CD4-positive, alpha-beta T cell (primary cell): ENCODE measurements at places on chromosomes 6 and 20.

- no peak for DNase-seq
- peak overlapping the region; percentile 87 for H3K27ac ChIP-seq
- H3K27me3 ChIP-seq: no peaks in the 10 kb centered on the region
- peaks cover 2% of the 10 kb centered on the region for H3K36me3 ChIP-seq
Observed at GRCh38 chr6:11092668-11093375, 812 bp upstream of the SMIM13 start.

DNA sequence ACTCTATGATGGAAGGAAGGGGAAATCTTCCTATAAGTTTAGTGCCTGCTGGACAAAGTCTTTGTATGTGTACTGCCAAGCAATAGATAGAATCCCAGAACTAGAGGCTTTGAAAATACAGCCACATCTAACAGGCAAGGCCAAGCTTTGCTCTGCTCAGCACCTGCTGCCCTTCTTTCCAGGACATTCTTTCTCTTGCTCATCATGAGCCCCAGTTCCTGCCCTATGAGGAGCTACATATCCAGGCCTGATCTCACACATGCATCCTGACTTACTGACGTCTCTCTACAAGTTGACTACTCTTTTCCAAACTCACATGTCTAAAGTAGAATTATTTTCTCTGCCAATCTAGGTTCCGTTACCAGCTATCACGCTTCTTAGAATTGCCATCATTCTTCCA lies 64.5 kb upstream of the ENPP5 start:
- no peaks in the 10 kb centered on the region for H3K4me1 ChIP-seq
- H3K36me3 ChIP-seq: no peaks in the 10 kb centered on the region
- no peaks in the 10 kb centered on the region for H3K27me3 ChIP-seq
- DNase-seq: no peak
- H3K27ac ChIP-seq: no peak overlapping the region

DNA sequence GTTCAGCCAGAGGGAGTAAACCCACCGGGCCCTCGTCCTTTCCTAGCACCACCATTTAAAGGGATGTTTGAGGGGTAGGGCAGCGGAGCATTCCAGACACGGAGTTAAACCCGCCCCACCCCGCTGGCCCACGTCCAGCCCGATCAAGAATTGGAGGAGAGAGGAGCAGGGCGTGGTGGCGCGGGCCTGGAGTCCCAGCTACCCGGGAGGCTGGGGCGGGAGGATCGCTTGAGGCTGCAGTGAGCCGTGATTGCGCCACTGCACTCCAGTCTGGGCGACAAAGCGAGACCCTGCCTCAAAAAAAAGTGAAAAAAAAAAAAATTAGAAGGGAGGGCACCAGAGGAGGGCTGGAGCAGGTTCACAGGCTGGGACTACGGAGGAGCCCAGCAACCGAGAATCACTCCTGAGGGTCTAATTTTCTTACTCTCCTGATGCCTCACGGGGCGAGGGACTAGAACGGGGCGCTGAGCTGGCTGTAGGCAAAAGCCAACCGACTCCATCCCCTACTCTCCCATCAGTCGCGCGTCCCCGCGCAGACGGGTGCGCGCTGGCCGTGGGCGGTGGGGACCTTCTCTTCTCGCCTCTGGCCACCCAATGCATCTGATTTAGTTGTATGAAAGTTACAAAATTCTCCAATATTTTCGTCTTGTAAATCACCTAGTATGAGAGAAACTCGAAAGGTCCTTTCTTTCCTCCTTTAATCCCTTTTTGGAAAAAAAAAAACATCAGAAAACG lies 6.1 kb upstream of the HSPA1B start:
- no peaks in the 10 kb centered on the region for H3K36me3 ChIP-seq
- peaks cover 52% of the 10 kb centered on the region for H3K4me1 ChIP-seq
- peak overlapping the region; percentile 63 for H3K4me3 ChIP-seq
- no peak for DNase-seq
- no peaks in the 10 kb centered on the region for H3K27me3 ChIP-seq
- H3K27ac ChIP-seq: peak overlapping the region; percentile 50

GRCh38 chr20:19815553-19815991 lies 57.5 kb downstream of the RIN2 start:
- no peaks in the 10 kb centered on the region for H3K27me3 ChIP-seq
- no peaks in the 10 kb centered on the region for H3K36me3 ChIP-seq
- H3K27ac ChIP-seq: no peak overlapping the region
- H3K4me3 ChIP-seq: no peak overlapping the region
- no peak for DNase-seq

DNA sequence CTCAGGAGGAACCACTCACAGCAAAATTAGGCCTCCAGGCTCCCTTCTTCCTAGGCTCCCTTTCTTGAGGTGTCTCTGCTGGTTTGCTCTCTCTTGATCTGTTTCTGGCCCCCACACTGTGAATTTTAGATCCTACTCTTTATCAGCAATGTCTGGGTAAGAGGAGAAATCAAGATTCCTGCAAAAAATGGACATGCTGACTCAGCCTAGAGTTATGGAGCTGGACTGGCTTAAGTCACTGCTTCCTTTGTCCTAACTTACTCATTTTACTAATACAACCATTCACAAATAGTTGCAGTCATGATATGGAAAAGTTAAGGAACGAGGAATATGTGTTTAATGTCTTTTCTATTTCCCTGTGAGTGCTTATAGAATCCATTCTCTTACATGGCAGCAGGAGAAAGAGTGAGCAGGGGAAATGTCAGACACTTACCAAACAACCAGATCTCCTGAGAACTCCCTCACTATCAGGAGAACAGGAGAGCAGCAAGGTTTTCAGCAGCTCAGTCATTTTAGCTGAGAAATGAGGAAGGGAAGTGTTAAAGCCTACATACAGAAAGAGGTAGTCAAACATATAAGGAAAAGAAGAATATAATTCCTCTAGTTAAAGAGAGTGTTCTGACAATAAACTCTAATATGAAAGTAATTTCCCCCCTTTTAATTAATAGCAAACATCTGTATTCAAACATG lies 160.8 kb downstream of the PDE7B start:
- H3K36me3 ChIP-seq: no peaks in the 10 kb centered on the region
- H3K4me1 ChIP-seq: no peaks in the 10 kb centered on the region
- no peak overlapping the region for H3K4me3 ChIP-seq
- H3K27ac ChIP-seq: no peak overlapping the region

DNA sequence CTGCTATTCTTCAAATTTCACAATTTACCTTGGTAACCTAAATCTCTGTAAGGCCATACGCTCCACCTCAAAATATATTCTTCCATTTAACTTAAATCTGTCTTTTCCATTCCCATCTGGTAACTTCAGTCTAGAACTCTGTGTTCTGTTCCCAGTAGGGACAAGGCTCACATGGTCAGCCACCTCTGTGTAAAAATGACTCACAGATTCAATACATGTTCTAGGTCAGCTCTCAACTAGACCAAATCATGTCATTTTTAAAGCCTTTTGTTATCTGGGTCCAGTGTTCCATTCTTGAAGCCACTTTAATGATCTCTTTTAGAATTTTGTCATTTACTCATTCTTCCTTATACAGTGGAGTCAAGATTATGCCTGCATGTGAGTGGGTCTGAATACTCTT lies 315.6 kb upstream of the CITED2 start:
- no peak for DNase-seq
- H3K4me1 ChIP-seq: no peaks in the 10 kb centered on the region
- no peaks in the 10 kb centered on the region for H3K27me3 ChIP-seq
- H3K4me3 ChIP-seq: no peak overlapping the region

DNA sequence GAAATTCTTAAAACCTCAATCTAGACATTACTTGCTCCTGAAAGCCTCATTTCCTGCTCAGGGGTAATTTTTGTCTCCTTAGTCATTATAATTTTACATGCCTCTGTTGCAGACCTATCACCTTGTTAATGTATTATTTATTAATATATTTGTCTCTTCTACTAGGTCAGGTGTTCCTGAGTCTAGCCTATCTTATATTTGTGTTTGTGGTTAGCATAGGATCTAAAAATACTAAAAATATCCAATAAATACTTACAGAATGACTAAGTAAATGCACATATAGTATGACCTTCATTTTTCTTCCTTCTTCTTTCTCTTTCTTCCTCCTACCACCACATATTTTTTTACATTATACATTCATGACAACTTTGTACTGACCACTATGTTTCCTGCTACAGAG lies 268.9 kb upstream of the HS3ST5 start:
- no peak for DNase-seq
- no peaks in the 10 kb centered on the region for H3K4me1 ChIP-seq
- no peak overlapping the region for H3K4me3 ChIP-seq
- no peaks in the 10 kb centered on the region for H3K36me3 ChIP-seq
- no peak overlapping the region for H3K27ac ChIP-seq

GRCh38 chr20:45173522-45173921 lies 1.2 kb upstream of the PI3 start:
- H3K27me3 ChIP-seq: peaks cover 4% of the 10 kb centered on the region
- DNase-seq: no peak
- no peak overlapping the region for H3K4me3 ChIP-seq
- H3K36me3 ChIP-seq: no peaks in the 10 kb centered on the region

DNA sequence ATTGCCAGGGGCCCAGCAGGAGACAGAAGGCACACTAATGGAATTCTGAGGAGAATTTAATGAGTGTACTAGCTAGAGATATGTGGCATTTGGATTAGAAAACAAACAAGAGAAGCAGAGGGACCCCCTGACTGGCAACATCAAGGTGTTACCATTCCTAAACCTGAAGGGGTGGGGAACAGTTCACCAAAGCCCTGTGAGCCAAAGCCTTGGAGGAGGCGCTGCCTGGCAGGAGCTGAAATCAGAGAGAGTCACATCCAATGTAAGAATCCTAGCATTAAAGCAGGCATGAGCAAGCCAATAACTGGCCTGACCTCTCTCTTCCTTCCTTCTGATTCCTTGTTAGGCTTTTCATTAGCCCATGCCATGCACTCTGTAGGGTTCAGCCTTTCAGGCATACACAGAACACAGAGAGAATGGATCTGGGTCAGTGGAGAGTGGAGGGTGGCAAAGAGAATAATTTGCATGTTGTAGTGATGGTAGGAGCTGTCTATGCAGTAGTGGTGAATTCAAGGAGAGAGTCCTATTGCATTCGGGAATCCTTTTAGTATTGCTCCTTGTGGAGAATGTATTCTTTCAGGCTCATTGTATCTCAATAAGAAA lies 367.2 kb upstream of the MAN1A1 start:
- H3K4me1 ChIP-seq: no peaks in the 10 kb centered on the region
- no peak overlapping the region for H3K27ac ChIP-seq
- no peaks in the 10 kb centered on the region for H3K27me3 ChIP-seq
- no peak for DNase-seq

DNA sequence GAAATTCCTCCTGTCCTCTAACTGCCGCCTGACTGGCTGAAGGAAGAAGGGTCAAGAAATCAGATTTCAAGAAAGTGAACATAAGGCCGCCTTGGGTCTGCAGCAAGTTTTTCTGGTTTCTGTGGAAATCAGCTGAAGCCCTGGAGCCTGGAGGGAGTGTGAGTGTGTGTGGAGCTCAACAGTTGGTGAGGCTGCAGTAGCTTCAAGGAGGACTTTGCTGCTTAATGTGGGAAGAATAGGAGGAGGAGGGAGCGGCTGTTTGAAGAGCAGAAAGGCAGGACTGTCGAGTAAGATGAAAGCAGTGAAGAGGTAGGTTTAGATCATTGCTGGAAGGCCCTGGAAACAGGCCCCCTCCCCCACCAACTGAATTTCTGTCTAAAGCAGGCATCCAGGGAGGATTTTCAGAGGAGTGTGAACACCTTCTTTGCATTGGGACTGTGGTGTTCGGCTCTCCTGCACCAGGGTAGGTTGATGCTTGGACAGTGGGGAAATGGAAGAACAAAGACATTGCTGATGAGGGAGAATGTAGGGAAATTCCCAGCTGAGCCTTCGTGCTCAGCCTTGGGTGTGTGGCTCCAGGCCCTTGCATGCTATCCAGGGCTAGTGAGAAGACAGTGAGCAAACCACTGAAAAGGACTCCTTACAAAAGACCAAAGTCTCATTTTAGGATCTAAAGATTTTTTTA lies 79.5 kb upstream of the VSTM2L start:
- DNase-seq: no peak
- H3K27ac ChIP-seq: no peak overlapping the region
- H3K4me3 ChIP-seq: no peak overlapping the region
- H3K27me3 ChIP-seq: no peaks in the 10 kb centered on the region
- H3K4me1 ChIP-seq: no peaks in the 10 kb centered on the region

DNA sequence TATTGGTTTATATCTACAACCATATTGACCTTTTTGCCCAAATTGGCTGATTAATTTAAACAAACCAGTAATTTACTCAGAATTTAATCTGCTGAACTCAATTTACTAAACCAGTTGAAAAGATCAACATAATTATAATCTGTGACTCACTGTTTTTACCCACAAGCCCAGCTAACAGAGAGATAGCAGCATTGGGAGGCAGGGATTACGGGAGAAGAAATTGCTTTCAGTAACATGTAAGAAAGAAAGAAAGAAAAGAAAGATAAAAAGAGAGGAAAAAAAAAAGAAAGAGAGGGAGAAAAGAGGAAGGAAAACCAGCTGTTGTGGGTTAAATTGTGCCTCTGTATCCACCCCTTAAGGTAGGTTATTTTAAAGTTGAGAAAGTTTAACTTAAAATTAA lies 13.3 kb upstream of the RHAG start:
- no peaks in the 10 kb centered on the region for H3K4me1 ChIP-seq
- H3K4me3 ChIP-seq: no peak overlapping the region
- no peaks in the 10 kb centered on the region for H3K27me3 ChIP-seq

GRCh38 chr6:66897576-66897975 lies 1190.5 kb upstream of the EYS start:
- peak; percentile 8 for DNase-seq
- H3K27me3 ChIP-seq: no peaks in the 10 kb centered on the region
- no peak overlapping the region for H3K4me3 ChIP-seq
- H3K36me3 ChIP-seq: no peaks in the 10 kb centered on the region

DNA sequence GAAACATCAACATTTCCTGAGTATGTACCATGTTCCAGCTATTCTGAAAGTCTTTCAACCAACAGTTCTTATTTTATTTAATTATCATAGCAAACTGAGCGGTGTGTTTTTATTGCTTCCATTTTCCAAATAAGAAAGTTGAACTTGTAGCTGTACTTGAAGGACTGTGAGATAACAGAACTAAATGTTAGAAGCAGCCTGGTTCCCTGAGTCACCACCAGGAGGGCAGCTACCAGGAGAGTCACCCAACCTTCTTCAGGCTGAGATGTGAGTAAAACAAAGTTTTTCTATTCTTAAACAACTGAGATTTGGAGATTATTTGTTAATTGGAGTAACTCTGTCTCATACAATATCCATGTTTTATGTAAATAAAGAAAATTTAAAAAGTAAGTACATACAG lies 403.4 kb downstream of the PKHD1 start:
- H3K27me3 ChIP-seq: no peaks in the 10 kb centered on the region
- DNase-seq: no peak
- no peak overlapping the region for H3K4me3 ChIP-seq
- H3K27ac ChIP-seq: no peak overlapping the region
- H3K36me3 ChIP-seq: no peaks in the 10 kb centered on the region
- H3K4me1 ChIP-seq: no peaks in the 10 kb centered on the region

GRCh38 chr6:21176197-21176596 lies 417.4 kb upstream of the SOX4 start:
- no peak overlapping the region for H3K4me3 ChIP-seq
- no peak for DNase-seq
- peaks cover 3% of the 10 kb centered on the region for H3K36me3 ChIP-seq
- H3K27ac ChIP-seq: no peak overlapping the region
- H3K4me1 ChIP-seq: no peaks in the 10 kb centered on the region
- no peaks in the 10 kb centered on the region for H3K27me3 ChIP-seq

GRCh38 chr20:63752411-63753101 lies 13.0 kb downstream of the SLC2A4RG start:
- H3K27ac ChIP-seq: no peak overlapping the region
- no peaks in the 10 kb centered on the region for H3K27me3 ChIP-seq
- H3K36me3 ChIP-seq: no peaks in the 10 kb centered on the region
- DNase-seq: no peak
- no peak overlapping the region for H3K4me3 ChIP-seq
